Hematopoietic multipotent progenitor cell treated with erythropoietin and hydrocortisone succinate and interleukin-3 and kit ligand, for 15 days (in vitro differentiated cells): ENCODE measurements at places on chromosomes 5 and 9.

GRCh38 chr5:28190011-28190410 is 1151.6 kb upstream of the CDH9 start:
- no peak for DNase-seq

DNA sequence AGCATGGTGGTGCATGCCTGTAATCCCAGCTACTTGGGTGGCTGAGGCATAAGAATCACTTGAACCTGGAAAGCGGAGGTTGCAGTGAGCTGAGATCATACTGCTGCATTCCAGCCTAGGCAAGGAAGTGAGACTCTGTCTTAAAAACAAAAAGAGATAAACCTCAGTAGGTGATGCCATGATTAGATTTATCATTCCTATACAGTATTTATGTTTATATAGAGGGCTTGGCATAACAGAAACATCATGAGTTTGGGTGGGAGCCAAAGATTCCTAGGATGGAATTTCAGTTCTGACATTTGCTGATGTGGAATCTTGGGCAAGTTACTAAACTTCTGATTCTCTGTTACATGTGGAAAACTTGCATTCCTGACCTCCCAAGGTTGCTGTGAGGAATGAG is 22.3 kb downstream of the RFK start:
- DNase-seq, result no peak

DNA sequence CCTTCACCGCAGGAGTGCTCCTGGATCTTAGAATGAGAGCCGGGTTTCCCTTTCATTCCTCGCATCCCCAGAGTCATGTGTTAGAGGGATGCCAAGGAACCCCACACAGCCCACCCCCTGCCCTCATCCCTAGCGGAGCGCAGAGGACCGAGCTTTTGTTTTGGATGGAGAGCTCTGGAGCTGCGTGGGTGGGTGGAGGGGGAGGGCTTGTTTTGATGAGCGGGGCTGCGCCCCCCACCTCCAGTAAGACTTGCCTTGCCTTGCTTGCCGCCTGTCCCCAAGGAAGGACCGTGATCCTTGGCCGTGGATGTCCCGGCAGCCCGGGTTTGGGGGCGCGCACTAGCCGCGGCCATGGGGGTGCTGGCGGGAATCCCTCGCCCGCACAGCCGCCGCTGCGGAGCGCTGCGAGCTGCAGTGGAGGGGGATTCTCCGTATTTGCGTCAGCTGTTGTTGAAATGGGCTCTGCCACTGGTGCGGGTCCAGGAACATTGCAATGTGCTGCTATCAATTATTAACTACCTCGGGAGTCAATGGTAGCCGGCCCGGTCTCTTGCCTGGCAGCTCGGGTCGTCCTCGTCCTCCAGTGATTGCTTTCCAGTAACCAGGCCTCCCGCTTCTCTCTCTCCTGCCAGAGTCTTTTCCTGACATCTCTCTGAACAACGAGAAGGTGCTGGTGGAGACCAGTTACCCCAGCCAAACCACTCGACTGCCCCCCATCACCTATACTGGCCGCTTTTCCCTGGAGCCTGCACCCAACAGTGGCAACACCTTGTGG is 1.0 kb downstream of the EGR1 start:
- no peak for DNase-seq

GRCh38 chr9:8390571-8390970 is 591.0 kb upstream of the DMAC1 start:
- DNase-seq, result no peak

- no peak for DNase-seq
Measured at GRCh38 chr5:150111122-150111521, 24.8 kb upstream of the CSF1R start.

GRCh38 chr5:105508519-105508918 is 1945.9 kb upstream of the NUDT12 start:
- DNase-seq, result no peak

DNA sequence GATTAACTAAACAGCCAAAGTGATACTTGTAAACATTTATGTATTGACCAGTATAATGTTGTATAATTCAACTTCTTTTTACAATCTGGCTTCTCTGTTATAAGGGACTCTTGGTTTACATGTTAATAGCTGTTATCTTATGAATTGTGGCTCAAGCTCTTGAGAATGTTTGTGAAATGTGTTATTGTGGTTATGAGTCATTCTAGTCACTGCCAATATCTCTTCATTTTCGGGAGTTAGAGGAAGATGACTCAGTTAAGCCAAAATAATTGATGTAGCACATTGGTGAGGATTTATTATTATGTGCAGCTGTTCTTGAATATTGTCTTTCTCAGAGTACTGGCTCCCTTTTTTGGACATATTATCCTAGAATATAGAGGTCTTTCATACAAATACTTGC is 655.2 kb upstream of the RIOK2 start:
- no peak for DNase-seq

GRCh38 chr9:113958556-113958955 is 82.4 kb downstream of the ZNF618 start:
- no peak for DNase-seq

- no peak for DNase-seq
Measured at GRCh38 chr9:90000925-90001324, 396.1 kb downstream of the GADD45G start.

DNA sequence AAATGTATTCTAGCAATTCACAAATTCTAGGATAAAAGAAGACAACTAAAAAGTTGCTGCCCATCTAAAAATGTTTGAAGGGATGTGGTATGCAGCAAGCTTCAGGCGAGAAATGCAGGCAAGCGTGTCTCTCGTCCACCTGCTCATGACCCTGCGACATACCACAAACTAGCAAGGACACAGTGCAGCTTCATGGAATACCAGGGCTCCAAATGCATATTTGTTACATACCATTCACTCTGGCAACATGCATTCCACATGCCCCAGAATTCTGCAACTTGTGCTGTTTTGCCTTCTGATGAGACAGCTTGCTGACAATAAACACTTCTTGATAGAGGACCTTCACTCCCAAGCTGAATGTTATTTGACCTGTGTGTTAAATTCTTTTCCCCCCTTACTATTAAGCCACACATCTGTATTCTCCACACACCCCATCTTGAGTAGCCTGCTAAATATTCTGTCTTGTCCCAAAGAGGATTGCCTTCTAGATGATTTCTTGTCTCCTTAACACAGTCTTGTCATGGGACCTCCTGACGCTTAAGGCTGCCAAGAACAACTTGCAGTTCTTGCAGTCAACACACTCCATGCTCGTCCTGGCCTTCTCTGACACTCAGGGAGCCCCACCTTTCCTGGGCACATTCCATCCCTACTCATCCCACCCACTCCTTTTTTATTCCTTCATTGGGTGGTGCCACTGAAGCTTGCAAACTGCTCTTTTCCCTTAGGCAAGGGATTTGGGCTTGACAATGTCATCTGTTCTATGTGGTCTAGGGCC is 340.5 kb downstream of the PIK3R1 start:
- DNase-seq, result no peak

- no peak for DNase-seq
Measured at GRCh38 chr9:112558978-112559377, 72.4 kb downstream of the KIAA1958 start.

- DNase-seq, result no peak
Measured at GRCh38 chr5:154071799-154072413, 33.1 kb downstream of the MFAP3 start.

- DNase-seq, result peak; percentile 41
Measured at GRCh38 chr5:8012131-8012977, 143.4 kb downstream of the MTRR start.

- DNase-seq, result no peak
Measured at GRCh38 chr5:14765587-14765986, 101.1 kb downstream of the OTULIN start.

DNA sequence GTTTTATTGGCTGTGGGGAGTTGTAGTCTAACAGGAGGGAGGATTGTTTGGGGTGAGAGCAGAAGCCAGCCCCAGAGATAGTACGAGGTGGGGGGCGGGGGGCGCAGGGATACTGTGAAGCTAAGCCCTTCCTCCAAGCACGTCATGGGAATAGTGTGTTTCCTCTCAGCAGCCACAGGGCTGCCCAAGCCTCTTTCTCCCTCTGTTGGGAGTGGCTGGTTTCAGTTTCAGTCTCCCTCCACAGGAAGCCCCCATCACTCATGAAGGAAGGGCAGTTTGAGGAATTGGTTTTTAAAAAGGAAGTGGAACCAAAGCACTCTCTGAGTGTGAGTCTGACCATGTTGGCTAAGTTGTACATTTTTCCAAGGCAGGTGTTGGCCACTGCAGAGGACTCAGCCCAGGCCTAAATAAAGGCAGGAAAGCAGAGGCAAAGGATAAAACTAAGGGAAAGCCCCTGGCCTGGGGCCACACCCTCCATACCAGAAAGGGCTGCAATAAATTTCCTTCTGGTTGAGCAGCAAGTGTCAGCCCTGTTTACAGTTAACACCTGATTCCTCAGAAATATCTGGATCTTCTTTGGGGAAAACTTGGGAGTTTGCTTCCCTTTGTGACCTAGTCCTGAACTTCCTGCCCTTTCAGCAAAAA is 3.2 kb downstream of the RAB24 start:
- no peak for DNase-seq

GRCh38 chr9:88266416-88266815 is 121.8 kb upstream of the SPIN1 start:
- no peak for DNase-seq

DNA sequence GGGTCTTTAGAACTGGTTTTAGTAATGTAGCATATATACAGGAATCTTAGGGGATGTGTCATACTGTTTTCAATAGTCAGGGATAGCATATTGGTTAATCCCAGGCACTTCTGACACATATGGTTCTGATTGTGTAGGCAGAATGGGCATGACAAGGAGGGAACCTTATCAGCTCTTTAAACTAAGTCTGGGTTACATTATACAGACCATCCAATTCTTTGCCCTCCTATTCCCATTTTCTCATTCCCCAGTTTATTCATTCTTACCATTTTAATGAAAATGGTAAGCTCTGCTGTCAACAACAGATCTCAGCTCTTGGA is 85.1 kb downstream of the NDUFAF2 start:
- DNase-seq, result no peak

- no peak for DNase-seq
Measured at GRCh38 chr9:114989600-114990410, 59.4 kb upstream of the TNFSF8 start.

- no peak for DNase-seq
Measured at GRCh38 chr9:98450496-98450895, 195.0 kb upstream of the TBC1D2 start.

- DNase-seq, result no peak
Measured at GRCh38 chr5:166505544-166505943, 1785.9 kb upstream of the WWC1 start.

GRCh38 chr5:60597572-60598320 is 102.2 kb downstream of the DEPDC1B start:
- DNase-seq, result no peak

DNA sequence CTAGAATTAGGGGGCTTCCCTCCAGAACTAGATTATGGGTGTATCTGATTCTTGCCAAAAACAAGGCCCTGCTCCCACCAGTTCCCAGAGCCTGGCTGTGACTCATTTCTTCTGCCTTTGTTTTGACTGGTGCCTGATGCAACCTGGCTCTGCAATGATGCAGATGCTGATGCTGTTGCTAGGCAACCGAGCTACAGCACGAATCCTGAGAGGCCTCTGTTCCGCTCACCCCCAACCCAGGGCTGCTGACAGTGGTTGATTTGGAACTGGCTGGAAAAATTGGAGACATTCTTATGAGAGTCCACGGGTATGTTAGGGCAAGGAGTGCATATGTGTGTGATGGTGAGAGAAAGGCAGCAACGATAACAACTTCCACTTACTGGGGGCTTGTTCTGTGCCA is 100.3 kb downstream of the NSG2 start:
- DNase-seq, result no peak

DNA sequence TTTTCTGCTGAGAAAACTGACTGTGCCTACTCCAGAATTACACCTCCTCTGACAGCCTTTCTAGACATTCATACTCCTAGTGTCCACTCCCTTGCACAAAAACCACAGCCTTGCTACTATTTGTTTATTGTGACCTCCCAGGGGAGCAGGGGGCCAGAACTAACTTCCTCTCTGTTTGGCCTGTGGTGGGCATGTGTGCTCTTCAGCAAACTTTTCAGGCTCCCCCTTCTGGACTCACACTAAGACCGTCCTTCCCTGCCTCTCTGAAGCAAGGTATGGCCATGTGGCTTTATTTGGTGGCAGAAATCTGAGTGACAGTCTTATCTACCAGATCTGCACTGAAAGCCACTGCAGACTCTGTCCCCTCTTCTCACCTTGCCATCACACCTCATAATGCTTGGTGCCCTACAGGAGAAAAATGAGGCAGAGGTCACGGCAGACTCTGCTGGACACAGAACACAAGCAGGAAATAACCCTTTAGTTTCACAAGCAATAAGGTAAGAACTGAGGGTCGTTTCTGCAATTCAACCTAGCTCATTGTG is 28.2 kb downstream of the LIFR start:
- no peak for DNase-seq

GRCh38 chr9:120873512-120873911 is 3.5 kb downstream of the PHF19 start:
- DNase-seq, result no peak

DNA sequence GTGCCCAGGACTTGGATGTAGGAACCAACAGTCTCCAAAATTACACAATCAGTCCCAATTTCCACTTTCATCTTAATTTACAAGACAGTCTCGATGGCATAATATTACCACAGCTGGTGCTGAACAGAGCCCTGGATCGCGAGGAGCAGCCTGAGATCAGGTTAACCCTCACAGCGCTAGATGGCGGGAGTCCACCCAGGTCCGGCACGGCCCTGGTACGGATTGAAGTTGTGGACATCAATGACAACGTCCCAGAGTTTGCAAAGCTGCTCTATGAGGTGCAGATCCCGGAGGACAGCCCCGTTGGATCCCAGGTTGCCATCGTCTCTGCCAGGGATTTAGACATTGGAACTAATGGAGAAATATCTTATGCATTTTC is 837 bp downstream of the PCDHB2 start:
- DNase-seq, result no peak

DNA sequence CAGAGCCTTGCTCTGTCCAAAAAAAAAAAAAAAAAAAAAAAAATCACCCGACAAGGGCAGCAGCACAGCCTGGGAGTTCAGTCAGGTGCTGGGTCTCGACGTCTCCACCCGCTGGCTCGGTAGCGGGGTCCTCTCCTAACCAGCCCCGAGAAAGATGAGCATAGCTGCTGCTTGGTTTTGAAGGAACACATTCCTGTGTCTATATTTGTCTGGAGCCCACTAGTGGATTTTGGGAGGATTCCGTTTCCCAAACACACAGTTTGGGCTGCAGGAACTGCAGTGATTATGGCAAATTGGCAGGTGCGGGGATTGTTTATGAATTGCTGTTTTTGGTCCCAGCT is 1.2 kb downstream of the OTULINL start:
- no peak for DNase-seq

GRCh38 chr5:147530530-147531389 is 20.9 kb upstream of the DPYSL3 start:
- no peak for DNase-seq

- no peak for DNase-seq
Measured at GRCh38 chr9:110278080-110278707, 21.9 kb upstream of the TXN start.

DNA sequence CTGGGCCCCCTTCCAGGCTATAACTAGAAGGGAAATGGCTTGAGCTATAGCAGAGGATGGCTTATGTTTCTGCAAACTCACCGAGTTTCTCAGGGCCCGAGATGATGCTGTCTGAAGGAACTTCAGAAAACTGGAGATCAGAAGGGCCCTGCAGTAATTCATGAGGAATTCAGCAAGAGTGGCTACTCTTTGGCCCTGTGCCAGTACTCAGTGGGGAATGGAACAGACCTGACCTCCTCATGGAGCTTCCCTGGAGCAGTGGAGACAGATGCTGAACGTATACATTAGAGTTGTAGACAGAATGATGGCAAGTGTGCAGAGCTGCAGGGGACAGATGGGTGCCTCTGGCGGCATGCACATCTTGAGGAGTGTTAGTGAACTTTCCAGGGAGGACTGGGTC is 17.3 kb upstream of the SMIM32 start:
- no peak for DNase-seq

GRCh38 chr9:71393005-71393404 is 271.6 kb upstream of the TRPM3 start:
- no peak for DNase-seq
